Ureter (tissue), 1 donor: ENCODE measurements at places on chromosomes 7 and 10. TPM values are rescaled to one million over a fixed set of nuclear protein-coding genes. Genes with fewer than 3 reads are reported as not detected.

DNA sequence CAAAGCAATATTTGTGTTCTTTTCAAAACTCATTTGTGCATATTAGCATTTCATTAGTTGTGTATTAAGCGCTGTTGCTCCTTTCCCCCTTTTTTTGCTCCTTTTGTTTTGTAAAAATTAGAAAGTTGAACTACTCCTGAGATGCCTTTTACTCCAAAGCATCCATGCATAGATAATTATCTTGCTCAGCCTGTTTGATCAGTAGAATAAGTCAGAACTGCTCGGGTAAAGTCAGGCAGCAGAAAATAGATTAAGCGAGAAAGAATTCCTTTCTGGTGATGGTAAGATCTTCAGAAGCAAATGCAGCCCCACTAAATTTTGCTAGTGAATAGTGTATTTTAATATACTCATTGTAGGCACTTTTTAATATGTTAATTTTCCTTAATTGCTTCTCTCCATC is 227.1 kb downstream of the TEX36 start:
- DNase-seq = no peak

DNA sequence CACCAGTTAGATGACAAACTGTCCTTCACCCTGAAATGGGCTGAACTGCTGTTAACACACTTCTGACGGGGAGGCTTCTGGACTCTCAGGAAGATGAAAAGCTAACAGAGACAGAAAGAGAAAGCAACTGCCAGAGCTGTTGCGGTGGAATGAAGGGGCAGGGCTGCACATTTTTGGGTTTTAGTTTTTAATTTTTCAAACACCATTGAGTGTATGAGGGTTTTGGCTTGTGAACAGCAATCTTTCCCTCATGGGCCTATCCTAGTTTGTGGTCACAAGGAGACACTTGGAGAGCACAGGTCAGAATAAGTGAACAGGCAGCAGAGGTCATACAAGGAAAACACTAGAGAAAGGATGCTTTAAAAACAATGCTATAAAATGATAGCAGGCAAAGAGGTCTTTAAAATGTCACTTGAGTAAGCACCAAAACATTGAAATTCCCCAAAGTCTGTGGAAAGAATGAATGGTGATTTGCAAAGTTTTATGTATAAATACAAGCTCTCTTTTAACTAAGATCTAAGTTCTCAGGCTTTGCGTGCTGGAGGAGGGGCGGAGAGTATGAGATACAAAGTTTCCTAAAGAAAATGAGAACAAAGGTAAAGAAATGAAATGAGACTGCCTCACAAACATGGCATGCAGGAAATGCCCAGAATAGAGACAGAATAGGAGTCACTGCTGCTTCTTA is 101.4 kb upstream of the GLI3 start:
- no peak for DNase-seq

- DNase-seq = no peak
Measured at GRCh38 chr7:87447116-87447635, 28.3 kb downstream of the ABCB4 start.

DNA sequence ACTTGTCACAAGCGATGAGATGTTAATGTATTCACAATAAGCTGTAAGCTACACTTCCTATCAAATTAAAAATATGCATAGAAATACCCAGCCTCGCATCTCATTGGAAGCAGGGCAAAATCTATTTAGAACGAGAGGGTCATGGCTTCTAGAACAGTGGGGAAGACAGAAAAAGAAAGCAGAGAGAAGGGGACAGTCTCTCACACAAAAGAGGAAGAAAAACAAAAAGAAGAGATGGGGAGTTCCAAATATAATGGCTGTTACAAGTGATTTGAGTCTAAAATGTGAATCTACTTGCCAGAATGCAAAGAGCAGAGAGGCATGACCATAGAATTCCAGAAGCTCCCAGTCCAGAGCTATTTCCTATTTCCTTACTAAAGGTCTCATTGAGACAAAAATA is 13.8 kb downstream of the LRRN3 start:
- DNase-seq = no peak

DNA sequence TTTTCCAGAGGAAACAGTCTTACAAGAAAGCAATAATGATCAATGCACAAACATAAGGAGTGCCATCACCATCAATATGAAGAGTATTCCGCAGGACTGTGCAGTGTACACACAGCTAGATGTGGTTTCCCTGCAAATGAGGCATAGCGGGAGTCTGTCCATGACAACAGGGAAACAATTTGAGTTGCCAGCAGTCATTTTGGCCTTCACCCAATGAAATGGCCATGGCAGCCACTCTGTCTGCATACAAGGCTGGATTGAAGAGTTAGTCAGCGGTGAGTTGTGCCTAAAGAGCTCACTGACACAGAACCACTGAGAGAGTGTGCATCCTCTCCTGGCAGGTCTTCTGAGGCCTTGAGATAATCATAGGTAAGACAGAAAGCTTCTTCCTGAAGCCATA is 303.3 kb downstream of the IPMK start:
- no peak for DNase-seq

GRCh38 chr10:30534465-30535144 is 94.9 kb downstream of the LYZL2 start:
- DNase-seq = peak; percentile 81

- no peak for DNase-seq
Measured at GRCh38 chr7:135773464-135773863, 24.9 kb upstream of the FAM180A start.

GRCh38 chr10:132168571-132169030 is 18.1 kb upstream of the DPYSL4 start:
- DNase-seq = no peak

DNA sequence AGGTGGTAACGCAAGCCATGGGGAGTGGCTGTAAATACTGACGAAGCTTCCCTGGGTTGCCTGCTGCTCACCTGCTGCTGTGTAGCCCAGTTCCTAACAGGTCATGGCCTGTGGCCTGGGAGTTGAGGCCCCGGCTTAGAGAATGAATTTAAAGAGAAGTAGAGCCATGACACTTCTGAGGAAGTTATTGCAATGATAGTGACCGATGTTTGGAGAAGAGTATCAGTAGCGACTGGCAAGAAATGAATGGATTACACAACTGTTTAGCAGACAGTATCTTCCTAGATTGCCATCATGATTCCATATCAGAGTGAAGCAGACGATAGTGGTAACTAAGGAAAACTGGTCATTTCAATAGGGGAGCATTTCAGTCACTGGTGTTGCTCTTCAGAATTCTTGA is 249.6 kb downstream of the PLXDC2 start:
- no peak for DNase-seq

- DNase-seq = no peak
Measured at GRCh38 chr7:46832136-46832535, 749.8 kb downstream of the TNS3 start.

DNA sequence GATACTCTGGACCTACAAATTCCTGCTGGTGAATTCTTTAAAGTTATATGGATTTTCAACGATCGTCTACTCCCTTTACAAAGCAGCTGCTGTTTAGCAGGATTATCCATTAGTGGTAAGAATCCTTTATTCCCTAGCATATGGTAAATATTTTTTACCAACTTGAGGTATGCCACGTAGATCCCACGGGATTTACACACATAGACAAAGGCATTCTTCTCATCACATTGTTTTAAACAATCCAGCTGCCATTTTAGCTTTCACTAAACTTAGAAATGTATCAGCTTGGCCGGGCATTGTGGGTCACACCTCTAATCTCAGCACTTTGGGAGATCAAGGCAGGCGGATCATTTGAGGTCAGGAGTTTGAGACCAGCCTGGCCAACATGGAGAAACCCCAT is 148.0 kb upstream of the SH2B2 start:
- no peak for DNase-seq

DNA sequence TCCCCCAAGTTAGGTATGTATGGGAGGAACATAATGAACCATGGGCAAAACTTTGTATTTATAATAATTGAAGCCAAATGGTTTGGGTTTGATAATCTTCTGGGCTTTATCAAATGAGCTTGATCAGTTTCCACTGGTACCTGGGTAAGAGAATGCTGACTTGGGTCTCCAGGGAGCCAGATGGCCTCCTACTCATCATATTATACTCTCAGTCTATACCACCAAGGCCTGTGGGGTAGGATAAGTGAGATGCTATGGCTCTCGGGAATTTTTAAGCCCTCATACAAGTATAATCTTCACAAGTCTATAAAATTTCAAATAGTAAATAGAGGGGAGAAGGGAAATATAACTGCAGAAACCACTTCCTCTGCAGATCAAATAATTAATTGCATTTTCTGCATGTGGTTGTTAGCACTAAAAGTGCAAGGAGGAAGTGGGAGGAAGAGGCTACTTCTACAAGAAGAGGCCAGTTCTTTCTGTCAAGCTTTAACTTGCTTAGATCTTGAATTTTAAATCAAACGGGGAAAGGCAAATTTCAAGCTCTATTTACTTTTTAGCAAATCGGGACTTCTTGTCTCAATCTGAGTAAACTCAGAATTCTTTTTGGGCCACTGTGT is 349.0 kb downstream of the SORCS1 start:
- DNase-seq = no peak

GRCh38 chr7:11727864-11728263 is 104.1 kb downstream of the THSD7A start:
- no peak for DNase-seq

- DNase-seq = no peak
Measured at GRCh38 chr10:126839094-126839761, 66.0 kb upstream of the DOCK1 start.

The POM121L12 gene
- not detected for total RNA-seq

The MYO3A gene
- 0.70 TPM for total RNA-seq

The OR2A1 gene
- not detected for total RNA-seq

The TMEM213 gene
- not detected for total RNA-seq

The SLC16A12 gene
- 0.08 TPM for total RNA-seq

The UBE2H gene
- 69.7 TPM for total RNA-seq

The CFAP43 gene
- total RNA-seq = 1.9 TPM

The TMEM270 gene
- not detected for total RNA-seq

The ZNF518A gene
- 40.1 TPM for total RNA-seq

The CCDC126 gene
- total RNA-seq = 9.6 TPM

The KIF11 gene
- 1.4 TPM for total RNA-seq

The FIGNL1 gene
- 8.8 TPM for total RNA-seq

The CHST12 gene
- 19.0 TPM for total RNA-seq
